Breast epithelium (tissue), 4 donors: ENCODE measurements at places on chromosomes 1 and 21.

- no peaks in the 10 kb centered on the region for H3K4me1 ChIP-seq
- no peak overlapping the region for H3K4me3 ChIP-seq
- no peaks in the 10 kb centered on the region for H3K27me3 ChIP-seq
- no peak overlapping the region for H3K27ac ChIP-seq
- no peaks in the 10 kb centered on the region for H3K36me3 ChIP-seq
Observed at GRCh38 chr1:32448773-32449456, 16.0 kb upstream of the ZBTB8B start.

DNA sequence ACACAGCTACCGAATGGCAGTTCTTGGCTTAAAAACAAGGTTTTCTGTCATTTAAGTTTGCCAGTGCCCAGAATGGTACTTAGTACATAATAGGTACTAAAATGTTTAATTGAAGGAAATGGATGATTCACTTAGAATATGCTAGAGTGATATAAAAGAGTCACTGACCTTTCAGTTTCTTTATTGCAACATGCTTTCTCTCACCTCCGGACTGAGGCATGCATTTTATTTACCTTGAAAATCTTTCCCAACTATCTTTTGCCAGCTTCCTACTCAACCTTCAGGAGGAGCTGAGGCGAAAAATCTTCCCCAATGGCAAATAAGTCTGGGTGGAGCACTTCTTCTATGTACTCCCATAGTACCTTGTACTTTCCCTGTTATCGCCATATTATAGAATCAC is 244.9 kb downstream of the ZNF648 start:
- H3K36me3 ChIP-seq = no peaks in the 10 kb centered on the region
- no peak overlapping the region for H3K27ac ChIP-seq
- no peak for DNase-seq
- no peak overlapping the region for H3K4me3 ChIP-seq

GRCh38 chr1:29567257-29567656 is 330.9 kb downstream of the PTPRU start:
- H3K4me1 ChIP-seq = no peaks in the 10 kb centered on the region
- no peaks in the 10 kb centered on the region for H3K27me3 ChIP-seq
- H3K36me3 ChIP-seq = no peaks in the 10 kb centered on the region
- no peak overlapping the region for H3K4me3 ChIP-seq
- H3K27ac ChIP-seq = no peak overlapping the region
- DNase-seq = no peak

DNA sequence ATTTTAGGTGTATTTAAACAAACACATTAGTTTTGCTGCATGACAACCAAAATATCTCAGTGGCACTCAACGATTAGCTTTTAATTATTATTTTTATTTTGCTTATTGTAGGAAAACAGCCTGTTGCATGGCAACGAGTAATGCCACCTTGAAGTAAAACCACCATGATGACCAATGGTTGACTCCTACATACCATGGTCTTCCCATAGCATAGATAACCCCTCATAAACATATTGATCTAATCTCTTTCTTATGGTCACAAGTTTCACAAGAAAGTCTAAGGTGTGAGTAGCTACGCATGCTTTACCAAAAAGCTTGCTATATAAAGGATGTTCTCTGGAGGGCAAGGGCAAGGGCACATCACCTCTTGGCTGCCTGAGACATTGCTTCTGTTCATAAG is 61.5 kb upstream of the PTBP2 start:
- H3K4me1 ChIP-seq = no peaks in the 10 kb centered on the region
- DNase-seq = no peak
- H3K27me3 ChIP-seq = no peaks in the 10 kb centered on the region
- H3K36me3 ChIP-seq = no peaks in the 10 kb centered on the region
- H3K4me3 ChIP-seq = no peak overlapping the region
- H3K27ac ChIP-seq = no peak overlapping the region

DNA sequence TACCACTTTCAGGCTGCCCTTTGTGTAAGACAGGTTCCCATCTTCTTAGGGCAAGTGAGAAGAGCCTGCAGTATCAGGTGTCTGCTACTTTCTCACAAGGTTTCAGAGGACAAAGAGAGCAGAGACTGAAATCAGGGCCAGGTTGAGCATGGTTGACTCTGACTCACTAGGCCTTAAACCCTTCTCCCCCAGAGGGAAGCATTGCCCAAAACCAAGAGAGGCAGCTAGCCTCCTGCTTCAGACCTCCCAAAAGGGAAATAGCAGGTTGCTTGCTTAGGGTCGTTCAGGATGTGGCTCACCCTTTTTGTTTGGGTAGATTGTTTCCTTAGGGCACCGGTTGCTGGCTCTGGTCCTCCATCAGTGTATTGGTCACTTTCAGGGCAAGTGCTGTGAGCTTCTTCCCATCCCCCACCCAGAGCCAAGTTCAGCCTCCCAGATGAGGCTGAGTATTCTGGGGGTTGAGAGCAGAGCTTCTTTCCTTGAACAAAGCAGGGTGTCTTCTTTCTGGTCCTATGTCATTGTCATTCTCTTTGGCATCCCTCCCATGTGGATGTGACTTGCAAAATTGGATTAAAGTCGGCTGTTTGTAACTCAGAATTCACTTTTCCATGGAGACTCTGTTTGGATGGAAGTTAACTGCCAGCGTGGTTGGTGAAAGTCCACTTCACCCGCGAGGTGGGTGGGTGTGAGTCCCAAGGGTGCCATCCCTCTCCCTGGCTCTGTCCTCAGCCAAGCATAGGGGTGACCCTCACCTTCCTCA is 55.5 kb upstream of the GALNT2 start:
- H3K4me3 ChIP-seq = no peak overlapping the region
- no peak overlapping the region for H3K27ac ChIP-seq
- H3K36me3 ChIP-seq = no peaks in the 10 kb centered on the region
- DNase-seq = no peak
- H3K27me3 ChIP-seq = no peaks in the 10 kb centered on the region

- H3K27me3 ChIP-seq = no peaks in the 10 kb centered on the region
- no peak overlapping the region for H3K4me3 ChIP-seq
- H3K4me1 ChIP-seq = no peaks in the 10 kb centered on the region
- H3K36me3 ChIP-seq = no peaks in the 10 kb centered on the region
- no peak for DNase-seq
Observed at GRCh38 chr1:227745568-227746265, 10.5 kb downstream of the SNAP47 start.

DNA sequence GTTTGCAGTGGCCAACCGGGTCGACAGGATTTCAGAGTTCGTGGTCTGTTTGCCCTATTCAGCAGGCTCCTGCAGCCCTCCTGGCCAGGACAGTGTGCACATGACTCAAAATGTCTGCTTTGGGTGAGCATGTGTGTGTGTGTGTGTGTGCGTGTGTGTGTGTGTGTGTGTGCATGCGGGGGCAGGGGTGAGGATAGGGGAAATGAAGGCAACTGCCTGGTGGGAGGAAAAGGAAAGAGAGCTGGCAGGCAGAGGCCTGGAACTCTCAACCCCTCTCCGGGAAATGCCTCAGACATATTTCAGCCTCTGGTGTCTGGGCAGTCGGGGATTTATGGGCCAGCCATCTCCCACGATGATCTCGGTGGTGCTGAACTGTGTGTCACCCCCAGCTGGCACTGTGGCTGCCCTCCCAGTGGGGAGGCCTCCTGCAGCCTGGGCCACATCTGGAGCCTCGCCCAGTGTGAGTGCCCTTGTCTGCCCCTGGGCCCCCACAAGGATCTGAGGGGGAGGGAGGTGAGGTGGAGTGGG is 15.2 kb downstream of the CDCP2 start:
- DNase-seq = no peak
- H3K4me3 ChIP-seq = no peak overlapping the region
- no peaks in the 10 kb centered on the region for H3K4me1 ChIP-seq

DNA sequence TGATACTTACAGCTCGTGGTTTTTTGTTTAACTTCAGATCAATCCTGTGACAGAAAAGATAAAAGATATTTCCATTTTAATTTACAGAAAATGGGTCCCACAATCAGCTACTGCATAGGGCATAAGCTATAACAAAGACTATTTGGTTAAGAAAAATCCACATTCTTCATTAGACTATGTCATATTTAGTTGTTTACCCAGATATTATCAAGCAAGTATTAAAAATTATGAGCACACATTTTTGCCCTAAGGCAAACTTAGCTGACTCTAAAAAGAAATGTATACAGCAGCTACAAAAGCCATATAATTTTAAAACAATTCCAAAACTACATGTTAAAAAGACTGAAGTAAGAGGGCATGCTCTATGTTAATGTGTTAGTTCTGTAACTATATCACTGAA is 18.7 kb downstream of the MEAF6 start:
- no peak overlapping the region for H3K27ac ChIP-seq
- H3K4me1 ChIP-seq = peaks cover 14% of the 10 kb centered on the region
- H3K36me3 ChIP-seq = no peaks in the 10 kb centered on the region

- no peak overlapping the region for H3K4me3 ChIP-seq
- no peaks in the 10 kb centered on the region for H3K27me3 ChIP-seq
- DNase-seq = no peak
- H3K36me3 ChIP-seq = no peaks in the 10 kb centered on the region
- no peak overlapping the region for H3K27ac ChIP-seq
- no peaks in the 10 kb centered on the region for H3K4me1 ChIP-seq
Observed at GRCh38 chr21:25387665-25388064, 219.6 kb downstream of the MRPL39 start.

DNA sequence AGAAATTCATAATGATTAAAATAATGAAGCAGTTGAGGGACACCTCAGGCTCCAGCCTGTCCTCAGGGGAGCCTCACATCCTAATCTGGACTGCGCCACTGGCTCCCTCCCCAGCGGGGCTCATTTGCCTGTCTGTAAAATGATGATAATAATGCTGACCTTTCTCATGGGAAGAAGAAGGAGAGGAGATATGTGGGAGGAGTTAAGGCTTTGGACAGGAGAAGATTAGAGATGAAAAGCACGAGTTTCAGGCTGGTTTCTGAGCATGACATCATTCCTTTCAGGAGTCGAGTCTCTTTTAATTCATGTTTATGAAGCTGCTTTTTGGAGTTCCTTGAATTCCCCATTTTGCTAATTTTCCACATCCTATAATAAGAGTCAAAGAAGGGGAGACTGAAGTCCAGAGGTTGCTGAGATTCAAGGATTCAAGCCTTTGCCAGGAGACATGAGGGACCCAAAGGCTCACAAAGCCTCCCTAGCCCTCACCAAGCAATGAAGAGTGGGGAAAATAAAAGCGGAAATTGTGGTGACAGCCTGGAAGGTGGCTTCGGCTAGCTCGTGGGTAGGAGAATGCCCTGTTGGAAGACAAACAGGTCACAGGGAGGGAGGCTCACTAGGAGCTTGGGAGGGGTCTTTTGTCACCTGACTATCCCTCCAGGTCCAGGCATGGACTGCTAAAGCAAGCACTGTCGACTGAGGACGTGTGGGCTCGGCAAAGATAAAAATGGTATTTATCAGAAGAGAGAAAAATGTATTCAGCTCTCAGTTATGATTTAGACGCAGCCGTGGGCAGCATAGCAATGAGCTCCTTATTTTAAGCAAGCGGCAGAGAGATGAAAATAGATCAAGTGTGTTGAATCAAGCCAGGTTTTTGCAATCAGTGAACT is 27.5 kb upstream of the STMN1 start:
- H3K4me3 ChIP-seq = no peak overlapping the region
- no peaks in the 10 kb centered on the region for H3K4me1 ChIP-seq
- no peaks in the 10 kb centered on the region for H3K36me3 ChIP-seq
- H3K27me3 ChIP-seq = no peaks in the 10 kb centered on the region
- no peak for DNase-seq

DNA sequence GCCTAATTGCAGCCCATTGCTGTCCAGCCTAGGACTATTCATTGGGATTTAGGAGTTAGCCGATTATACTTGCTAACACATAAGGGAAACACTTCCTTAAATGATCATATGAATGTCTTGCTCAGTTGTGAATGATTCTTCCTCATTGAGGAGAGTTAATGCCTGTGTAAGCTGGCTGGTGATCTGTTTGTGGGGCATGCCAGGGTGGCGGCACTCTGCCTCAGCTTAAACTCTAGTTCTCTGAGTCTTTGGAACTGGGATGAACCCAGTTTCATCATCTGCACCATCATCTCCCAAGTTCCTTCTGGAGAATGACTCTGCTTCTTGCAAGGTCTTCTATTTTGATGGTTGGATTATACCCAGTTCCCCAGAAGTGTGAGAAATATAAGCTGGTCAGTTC is 23.9 kb upstream of the SLAMF6 start:
- no peak overlapping the region for H3K27ac ChIP-seq
- H3K4me1 ChIP-seq = no peaks in the 10 kb centered on the region
- no peak for DNase-seq
- no peaks in the 10 kb centered on the region for H3K36me3 ChIP-seq
- H3K4me3 ChIP-seq = no peak overlapping the region

DNA sequence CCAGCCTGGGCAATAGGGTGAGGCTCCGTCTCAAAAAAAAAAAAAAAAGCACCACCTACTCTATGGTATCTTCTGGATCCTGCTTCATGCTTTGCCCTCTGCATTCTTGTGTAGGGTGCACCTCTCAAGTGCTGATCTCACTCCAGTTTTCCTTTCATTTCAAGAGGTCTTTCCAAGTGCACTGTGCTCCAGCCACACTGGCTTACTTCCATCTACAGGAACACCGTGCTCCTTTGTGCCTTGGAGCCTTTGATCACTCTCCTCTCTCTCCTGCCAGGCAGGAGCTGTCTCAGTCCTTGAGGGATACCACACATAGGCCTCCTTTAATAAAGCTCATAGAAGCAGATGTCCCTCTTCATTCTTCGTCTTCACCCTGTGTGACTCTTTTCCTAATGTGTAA is 55.4 kb upstream of the GREM2 start:
- DNase-seq = no peak
- no peaks in the 10 kb centered on the region for H3K27me3 ChIP-seq
- H3K36me3 ChIP-seq = no peaks in the 10 kb centered on the region
- H3K4me3 ChIP-seq = no peak overlapping the region
- H3K4me1 ChIP-seq = no peaks in the 10 kb centered on the region

DNA sequence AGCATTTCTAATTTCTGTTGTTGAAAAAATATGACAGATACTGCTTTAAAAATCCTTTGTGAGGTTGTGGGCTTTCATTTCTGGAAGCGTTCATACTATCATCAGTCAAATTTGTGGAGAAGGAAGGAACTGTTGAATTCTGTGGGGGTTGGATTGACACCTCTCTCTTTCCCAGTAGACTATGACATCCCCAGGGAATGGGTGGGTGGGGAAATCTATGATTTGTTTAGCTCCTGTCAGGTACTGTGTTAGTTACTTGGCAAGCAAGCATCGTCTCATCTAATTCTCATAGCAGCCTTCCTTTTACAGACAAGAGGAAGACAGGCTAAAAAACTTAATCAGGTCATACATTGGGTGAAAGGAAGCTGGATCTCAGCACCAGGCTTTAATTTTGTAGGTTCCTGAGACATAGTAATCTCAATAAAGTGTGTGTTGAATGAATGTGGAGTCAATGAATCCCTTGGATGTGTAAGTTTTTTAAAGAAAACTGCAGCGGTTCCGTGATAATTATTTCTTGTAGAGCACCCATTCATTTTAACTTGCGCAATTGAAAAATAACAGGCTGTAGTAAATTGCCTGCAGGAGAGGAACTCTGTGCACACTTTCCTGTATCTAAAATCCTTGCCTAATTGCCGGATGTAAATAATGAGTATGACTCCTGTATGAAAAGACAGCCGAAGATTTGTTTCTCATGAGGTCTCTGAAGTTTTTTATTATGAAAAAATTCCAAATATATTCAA is 60.6 kb downstream of the MYOM3 start:
- DNase-seq = no peak
- no peaks in the 10 kb centered on the region for H3K4me1 ChIP-seq
- H3K36me3 ChIP-seq = no peaks in the 10 kb centered on the region
- no peak overlapping the region for H3K27ac ChIP-seq

GRCh38 chr1:20184481-20184900 is 1.4 kb upstream of the UBXN10 start:
- no peak overlapping the region for H3K27ac ChIP-seq
- H3K36me3 ChIP-seq = no peaks in the 10 kb centered on the region
- H3K4me3 ChIP-seq = no peak overlapping the region
- H3K27me3 ChIP-seq = no peaks in the 10 kb centered on the region
